Stimulated activated CD8-positive, alpha-beta memory T cell treated with anti-CD3 and anti-CD28 coated beads, Interleukin-7, amount 100 ng/mL, for 48 hours (primary cell): ENCODE measurements at places on chromosomes 13 and 19.

DNA sequence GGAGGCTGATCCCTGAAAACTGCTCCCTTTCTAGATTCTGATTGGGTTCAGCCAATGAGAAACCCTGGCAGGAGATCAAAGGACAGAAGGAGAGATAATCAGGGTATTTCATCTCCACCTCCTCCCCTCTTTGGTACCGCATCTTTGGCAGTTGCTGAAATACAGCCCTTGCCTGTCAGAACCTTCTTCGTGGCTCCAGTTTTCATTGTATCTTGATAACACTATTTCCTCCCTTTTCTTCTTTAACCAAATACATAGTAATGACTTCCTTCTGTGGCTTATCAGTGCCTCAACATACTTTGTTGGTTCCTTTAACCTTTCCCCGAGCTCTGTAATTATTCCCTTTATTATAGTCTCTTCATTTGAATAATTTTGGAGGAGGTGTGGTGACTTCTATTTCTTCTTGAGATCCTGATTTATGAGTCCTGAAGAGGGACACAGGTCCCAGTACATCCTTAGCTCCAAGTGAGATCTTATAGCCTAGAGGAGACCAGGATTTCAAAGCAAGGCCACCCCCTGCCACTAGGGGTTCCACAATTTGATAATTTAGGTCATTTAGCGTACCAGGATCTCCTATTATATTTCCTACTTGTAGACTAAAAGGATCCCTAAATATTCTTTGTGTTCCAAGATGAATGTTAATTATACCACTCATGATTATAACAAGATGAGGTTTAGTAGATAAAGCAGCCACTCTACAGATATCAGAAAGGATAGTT is 98.0 kb downstream of the EDNRB start:
- no peak for DNase-seq

DNA sequence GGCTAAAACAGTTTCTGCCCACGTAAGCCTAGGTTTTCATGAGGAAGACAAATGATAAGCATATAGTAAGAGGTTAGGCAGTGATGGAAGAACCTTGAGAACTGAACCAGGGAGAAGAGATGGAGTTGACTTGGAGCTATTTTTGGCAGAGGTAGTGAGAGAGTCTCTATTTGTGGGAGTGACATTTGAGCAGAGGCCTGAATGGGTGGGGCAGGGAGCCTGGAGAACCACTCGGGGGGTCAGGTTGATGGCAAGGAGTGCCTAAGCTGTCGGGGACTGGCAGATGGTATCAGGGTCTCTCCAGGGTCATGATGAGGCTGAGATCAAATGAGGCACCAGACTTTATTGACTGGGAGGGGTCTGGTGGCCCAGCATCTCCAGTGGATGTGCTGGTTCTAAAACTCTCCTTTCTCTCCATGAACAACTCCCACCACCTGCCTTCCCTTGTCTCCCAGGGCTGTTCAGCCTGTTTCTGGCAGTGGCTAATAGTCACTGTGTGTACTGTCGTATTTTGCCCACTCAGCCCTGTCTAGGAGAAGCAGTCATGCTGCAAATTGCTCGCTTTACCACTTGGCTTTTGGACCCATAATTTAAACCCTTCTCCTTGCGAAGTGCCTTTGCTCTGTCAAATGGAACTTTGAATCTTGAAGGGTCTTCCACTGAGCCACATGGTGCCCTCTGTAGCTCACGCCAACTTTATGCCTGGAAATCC is 3.6 kb downstream of the MAU2 start:
- no peak for DNase-seq

- no peak for DNase-seq
These were observed 4.1 kb upstream of the RPS9 start for GRCh38 chr19:54196536-54196935.

GRCh38 chr19:5828661-5829566 is 10.6 kb downstream of the FUT6 start:
- peak; percentile 30 for DNase-seq

DNA sequence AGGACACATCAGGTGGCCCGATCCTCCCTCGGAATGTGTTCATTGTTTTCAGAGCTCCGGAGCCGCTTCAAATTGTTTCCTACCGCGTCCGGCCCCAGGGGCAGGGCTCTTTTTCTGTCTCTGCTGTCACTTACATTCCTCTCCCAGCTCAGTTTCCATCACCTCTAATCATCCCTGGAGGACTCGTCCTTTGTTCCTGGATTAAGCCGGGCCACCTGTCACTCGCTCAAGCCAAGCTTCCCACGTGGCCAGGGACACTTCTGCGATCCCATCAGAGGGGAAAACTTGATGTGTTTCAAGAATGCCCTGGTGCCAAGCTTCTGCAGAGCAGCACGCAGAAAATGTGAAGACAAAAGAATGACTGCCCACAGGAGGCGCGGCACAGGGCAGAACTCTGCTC is 13.5 kb downstream of the IL17D start:
- DNase-seq, result no peak

DNA sequence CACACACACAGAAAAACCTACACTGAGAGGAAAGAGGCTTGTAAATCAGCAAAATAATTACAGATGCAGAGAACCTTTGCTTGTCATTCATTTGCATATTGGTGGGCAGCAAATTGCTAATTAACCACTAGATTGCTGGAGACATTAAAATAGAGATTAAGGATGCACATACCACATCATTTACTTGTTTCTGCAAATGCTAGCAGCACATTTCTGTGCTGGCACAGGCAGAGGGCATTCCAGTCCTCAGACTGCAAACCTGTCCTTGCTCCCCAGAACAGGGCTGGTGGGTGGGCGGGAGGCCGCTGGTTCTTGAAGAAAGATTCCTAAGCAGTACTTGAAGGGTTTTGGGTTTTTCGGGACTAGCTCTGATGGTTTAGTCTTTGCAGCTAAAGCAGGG is 941 bp upstream of the SIAH3 start:
- DNase-seq, result no peak

- no peak for DNase-seq
These were observed 71.3 kb downstream of the CEBPG start for GRCh38 chr19:33444562-33445441.

DNA sequence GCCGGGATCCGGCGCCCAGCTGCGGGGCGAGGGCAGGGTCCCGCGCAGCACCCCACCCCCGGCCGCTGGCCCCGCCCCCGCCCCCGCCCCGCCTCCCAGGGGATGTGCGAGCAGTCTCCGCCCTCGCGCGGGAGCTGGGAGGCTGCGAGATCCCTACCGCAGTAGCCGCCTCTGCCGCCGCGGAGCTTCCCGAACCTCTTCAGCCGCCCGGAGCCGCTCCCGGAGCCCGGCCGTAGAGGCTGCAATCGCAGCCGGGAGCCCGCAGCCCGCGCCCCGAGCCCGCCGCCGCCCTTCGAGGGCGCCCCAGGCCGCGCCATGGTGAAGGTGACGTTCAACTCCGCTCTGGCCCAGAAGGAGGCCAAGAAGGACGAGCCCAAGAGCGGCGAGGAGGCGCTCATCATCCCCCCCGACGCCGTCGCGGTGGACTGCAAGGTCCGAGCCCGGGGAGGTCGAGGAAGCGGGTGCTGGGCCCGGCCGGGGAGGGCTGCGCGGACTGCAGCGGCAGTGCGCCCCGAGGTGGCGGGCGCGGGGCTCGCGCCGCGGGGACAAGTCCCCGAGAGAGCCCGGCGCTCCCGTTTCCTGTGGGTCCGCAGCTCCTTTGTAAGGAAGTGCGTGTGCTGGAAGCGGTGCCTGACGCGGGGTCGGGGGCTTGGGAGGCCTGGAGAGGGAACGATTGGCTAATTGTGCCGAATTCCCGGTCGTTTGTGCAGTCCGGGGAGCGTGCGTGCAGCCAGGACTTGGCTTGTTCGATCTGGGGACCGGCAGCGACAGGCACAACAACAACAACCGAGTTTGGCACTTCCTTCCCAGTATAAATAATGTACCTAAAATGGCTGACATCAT is at the start of gene ITM2B:
Gene ITM2B, plus strand, starts transcription at position 161 of the 843 bp plus-strand sequence. Its CDS starts 155 bp downstream, at position 316.
- peak; percentile 31 for DNase-seq

DNA sequence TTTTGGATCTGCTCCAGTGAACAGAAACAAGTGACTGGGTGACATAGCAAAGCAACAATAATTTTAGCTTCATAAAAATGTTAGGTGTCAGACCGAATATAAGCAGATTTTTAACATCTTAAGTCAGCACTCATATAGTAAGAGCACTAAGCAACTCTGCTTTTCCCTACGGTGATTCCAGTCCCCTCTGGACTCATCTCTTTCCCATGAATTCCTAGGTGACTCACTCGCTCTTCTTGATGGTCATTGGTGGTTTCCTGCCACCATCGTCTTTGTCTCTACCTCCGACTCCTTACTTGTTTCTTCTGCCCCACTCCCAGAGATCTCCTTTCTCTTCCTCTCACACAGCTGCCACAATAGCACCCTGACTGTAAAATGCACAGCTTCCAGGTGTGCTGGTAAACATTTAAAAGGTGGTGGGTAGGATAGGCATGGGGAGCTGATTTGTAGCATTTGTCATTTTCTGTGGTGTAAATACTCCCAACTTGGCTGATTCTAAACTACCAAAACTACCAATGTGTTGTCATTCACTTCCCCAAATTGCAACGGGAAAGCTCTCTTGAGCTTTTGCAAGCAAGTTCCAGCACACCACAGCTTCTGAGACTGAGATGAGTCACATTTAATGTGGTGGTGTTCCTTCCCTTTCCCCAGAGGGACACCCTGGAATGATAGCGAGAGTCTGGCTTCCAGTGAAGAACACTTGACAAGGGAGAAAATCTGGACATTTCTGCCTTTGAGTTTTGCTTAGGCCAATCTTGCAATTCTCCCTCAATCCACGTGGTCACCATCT is 42.8 kb upstream of the CLDN10 start:
- no peak for DNase-seq

GRCh38 chr13:74052402-74052928 is 81.7 kb downstream of the KLF12 start:
- DNase-seq, result no peak

DNA sequence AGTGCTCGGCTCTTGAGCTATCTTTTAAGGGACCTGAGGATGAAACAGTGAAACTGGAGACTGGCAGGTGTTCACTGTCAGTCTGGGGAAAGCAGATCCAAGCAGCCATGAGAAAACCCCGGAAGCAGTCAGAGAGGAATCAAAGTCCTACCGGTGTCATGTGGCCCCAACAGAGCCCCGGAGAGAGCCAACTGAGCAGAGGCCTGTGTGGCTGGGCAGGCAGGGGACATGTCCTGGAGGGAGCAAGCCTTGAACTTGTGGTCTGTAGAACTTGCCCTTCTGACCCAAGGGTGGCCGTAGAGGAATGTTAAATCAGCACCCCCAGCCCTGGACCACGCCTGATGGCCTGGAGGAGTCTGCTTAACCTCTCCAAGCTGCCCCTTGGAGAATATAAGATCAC is 113.7 kb upstream of the ZNF507 start:
- DNase-seq, result no peak

DNA sequence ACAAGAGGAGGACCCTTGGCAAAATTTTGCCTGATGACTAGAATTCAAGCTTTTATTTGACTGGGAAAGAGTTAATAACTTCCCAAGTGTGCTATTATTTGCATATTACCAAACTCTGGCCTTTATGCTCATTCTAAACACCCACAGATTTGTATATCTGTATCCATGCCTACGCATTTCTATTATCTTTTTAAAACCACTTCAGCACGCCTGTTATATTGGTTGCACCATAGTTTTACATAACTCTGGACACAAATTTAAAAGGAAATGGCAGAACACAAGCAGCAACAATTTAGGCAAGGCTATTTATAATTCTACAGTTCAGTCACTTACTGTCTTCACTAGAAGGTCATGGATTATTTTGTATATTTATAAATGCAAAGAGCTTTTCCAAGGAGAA is 3.7 kb upstream of the RASL11A start:
- no peak for DNase-seq

GRCh38 chr19:33629826-33630375 is 8.1 kb downstream of the CHST8 start:
- no peak for DNase-seq

GRCh38 chr13:52348983-52349780 is 56.8 kb downstream of the THSD1 start:
- DNase-seq, result no peak

DNA sequence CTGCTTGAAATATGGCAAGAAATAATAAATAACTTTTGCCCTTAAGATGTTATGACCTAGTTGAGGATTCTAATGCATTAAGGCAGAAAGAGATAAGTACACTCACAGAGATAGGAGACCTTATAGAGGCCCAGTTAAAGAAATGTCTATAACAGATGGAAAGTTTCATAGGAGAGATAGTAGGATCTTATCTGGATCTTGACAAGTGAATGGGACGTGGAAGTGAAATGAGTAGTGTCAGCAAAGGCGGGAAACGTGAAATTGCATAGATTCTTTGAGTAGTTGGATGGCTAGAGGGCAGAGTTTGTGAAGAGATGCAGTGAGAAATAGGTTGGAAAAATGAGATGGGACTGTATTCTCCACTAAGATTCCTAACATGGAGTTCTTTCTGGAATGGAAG is 71.2 kb downstream of the HS6ST3 start:
- DNase-seq, result no peak

DNA sequence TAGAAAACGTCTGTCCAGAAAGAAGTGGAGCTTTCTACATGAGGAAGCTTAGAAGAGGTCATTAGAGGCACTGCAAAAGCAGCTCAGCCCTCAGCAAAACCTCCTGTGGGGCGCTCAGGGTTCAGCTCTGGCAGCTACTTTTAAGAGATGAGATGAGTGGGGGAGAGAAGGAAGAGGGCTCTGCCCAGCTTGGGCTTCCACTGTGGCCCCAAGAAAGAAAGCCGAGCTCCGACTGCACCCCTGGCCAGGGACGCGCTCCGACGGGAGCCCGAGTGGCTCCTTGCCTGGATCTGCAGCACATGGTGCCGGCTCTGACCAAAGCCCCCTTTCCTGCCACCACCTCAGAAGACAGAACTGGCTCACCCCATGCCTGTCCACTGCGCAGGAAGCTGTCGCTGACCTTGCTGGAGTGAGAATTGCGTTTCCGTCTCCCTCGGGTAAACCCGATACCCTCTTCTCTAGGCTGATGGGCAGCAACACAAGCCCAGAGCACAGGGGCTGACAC is 36.4 kb downstream of the NAXD start:
- no peak for DNase-seq

GRCh38 chr13:44734201-44734707 is 158.1 kb upstream of the TSC22D1 start:
- DNase-seq, result no peak

DNA sequence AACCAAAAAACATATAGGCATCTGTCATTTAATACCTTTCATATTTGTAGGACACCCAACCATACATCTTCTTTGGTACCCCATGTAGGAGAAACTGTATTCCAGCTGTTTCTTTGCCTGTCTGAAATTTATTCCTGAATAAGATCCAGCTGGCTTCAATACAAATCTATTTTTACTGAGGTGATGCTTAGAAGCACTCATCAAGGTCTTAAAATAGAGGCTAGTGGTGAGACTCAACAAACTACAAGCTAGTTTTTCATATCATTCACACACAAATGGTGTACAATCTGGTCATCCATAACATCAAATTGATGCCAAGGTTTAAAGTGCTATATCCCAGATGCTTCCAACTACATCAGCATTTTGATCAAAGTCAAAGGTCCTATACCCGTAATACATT is 1071.3 kb upstream of the MIR17HG start:
- DNase-seq, result no peak

GRCh38 chr13:65125236-65125635 is 2104.9 kb downstream of the PCDH9 start:
- DNase-seq, result no peak
